ENCODE measurements at places on chromosomes 12 and 14.
A peak's percentile ranks its signal among the peaks of the same experiment; 100 is the strongest.

GRCh38 chr14:56744016-56744415, 66.3 kb downstream of the OTX2 start:
- DNase-seq: no peak

- peak; percentile 51 for DNase-seq
Measured at GRCh38 chr12:130153803-130154202, 8.5 kb upstream of the FZD10 start.

DNA sequence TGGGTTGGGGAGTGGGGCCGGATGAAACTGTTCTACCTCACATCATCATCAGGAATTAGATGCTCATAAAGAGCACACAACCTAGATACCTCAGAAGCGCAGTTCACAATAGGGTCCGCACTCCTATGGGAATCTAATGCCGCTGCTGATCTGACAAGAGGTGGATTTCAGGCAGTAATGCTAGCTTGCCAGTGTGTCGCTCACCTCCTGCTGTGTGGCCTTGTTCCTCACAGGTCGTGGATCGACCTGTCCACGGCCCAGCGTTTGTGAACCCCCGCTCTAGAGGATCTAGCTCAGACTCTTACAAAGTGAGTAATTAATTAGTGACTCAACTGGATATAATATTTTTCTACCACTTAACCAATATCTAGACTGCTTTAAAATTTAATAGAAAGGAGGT, 5.8 kb downstream of the PPP1R12A start:
- no peak for DNase-seq

- DNase-seq: no peak
Measured at GRCh38 chr12:3292677-3293412, 198.2 kb upstream of the PRMT8 start.

DNA sequence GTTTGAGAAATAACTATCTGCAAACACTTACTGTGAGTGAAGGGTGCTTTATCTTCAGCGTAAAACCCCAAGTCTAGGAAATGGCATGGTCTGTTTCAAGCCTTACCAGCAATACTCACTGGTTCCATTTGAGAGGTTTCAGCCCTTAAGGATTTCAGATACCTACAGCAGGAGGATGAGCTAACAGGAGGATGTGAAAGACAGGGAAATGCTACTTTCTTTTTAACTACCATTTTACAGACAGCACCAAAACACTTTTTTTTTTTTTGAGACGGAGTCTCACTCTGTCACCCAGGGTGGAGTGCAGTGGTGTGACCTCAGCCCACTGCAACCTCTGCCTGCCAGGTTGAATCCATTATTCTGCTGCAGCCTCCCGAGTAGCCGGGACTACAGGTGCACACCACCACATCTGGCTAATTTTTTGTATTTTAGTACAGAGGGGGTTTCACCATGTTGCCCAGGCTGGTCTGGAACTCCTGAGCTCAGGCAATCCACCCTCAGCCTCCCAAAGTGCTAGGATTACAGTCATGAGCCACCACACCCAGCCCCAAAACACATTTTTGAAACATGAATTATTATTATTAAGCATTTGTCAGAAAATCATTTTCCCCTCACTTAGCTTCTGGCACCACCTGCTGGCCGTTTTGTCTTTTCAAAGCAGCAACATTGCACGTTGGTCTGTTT, 4.6 kb downstream of the MTRFR start:
- peak; percentile 84 for DNase-seq

GRCh38 chr12:13154027-13154538, 42.4 kb upstream of the EMP1 start:
- no peak for DNase-seq

DNA sequence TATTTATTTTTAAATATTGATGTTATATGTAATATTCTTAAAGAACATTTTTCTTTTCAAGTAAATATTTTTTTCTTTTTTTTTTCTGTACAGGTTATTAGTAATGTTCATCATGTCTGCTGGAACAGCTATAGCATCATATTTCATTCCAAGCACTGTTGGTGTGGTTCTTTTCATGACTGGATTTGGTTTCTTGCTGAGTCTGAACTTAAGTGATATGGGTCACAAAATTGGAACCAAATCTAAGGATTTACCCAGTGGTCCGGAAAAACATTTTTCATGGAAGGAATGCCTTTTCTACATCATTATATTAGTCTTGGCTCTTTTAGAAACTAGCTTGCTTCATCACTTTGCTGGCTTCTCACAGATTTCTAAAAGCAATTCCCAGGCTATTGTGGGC, 23.2 kb downstream of the PCNX4 start:
- DNase-seq: no peak

DNA sequence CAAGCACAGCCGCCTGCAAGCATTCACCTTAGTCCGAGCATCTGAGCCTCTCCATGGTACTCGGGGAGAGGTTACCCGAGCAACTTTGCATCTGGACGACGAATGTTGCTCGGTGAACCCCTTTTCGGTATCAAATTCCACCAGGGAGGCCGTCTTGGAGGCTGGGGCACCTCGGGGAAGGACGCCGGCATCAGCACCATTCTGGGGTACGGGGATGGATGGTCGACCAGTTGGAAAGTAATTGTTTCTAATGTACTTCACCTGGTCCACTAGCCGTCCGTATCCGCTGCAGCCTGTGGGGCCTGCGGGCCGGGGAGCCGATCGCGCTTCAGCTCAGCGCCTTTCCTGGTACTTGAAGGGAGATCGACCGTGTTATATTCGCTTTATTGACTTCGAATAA, 161.7 kb upstream of the RTL1 start:
- DNase-seq: peak; percentile 51

DNA sequence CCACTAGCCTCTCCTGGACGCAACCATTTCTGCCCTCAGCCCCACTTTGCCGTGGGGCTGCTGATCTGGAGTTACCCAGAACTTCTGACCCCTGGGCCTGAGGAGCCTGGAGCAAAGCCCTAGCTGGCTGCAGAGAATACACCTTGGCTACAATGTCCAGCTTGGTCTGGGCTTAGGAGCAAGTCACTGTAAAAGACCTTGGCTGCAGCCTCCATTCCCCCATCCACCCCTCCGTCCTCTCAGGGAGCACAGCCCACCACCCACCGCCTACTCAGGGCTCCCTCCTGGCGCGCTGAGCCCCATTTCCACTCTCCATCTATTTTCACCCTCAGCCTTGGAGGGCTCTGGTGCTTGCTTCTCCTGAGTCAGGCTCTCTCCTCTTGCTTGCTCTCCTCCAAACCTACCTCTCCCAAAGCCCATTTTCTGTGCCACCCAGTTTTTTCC, 42.9 kb downstream of the ERH start:
- no peak for DNase-seq

DNA sequence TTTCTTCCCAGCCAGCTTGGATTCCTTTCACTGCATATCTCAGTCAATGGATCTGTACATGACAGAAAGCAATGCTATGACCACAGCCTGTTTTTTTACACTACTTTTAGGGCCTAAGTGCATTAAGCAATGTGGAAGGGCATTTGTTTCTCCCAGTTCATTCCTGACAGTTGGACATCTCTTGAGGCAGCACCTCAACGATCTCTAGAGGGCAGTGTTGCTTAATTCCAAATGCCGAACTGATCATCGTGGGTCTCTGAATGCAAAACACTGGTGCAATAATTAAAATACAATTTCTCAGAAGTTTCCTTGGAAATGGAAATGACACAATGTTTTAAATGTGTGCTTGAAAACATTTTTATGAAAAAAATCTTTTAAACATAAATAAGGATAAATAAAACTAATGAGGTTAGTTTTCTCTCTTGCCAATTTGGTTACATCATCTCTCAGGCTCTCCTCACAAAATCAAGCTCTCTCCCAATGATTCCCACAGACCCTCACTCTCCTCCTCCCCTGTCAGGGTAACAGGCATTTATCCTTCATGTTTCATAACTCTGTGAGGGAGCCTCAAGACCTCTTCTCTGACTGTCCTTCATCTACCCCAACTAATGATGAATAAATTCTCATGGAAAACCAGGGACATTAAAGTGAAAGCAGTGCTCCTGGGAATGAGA, 192.4 kb upstream of the SLC16A7 start:
- no peak for DNase-seq

- no peak for DNase-seq
Measured at GRCh38 chr12:30988646-30989286, 62.2 kb downstream of the TSPAN11 start.

DNA sequence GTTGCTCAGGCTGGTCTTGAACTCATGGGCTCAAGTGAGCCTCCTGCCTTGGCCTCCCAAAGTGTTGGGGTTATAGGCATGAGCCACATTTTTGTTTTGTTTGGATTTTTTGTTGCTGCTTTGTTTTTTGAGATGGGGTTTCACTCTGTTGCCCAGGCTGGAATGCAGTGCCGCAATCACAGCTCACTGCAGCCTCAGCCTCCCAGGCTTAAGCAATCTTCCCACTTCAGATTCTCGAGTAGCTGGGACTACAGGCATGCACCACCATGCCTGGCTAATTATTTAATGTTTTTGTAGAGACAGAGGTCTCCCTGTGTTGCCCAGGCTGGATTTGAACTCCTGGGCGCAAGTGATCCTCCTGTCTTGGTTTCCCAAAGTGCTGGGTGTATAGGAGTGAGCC, 5.7 kb upstream of the PLEK2 start:
- DNase-seq: no peak

- DNase-seq: no peak
Measured at GRCh38 chr14:74979029-74979428, 23.6 kb upstream of the PGF start.

GRCh38 chr12:76569685-76570604, 10.4 kb upstream of the OSBPL8 start:
- DNase-seq: no peak
